Naive thymus-derived CD4-positive, alpha-beta T cell (primary cell): ENCODE measurements at places on chromosomes 2 and 18.
A peak's percentile ranks its signal among the peaks of the same experiment; 100 is the strongest.

GRCh38 chr2:55112229-55113031 lies 62.2 kb upstream of the RTN4 start:
- DNase-seq: no peak

- no peak for DNase-seq
Measured at GRCh38 chr18:79939096-79939495, 12.4 kb downstream of the SLC66A2 start.

GRCh38 chr18:7417727-7418126 lies 149.4 kb upstream of the PTPRM start:
- no peak for DNase-seq

DNA sequence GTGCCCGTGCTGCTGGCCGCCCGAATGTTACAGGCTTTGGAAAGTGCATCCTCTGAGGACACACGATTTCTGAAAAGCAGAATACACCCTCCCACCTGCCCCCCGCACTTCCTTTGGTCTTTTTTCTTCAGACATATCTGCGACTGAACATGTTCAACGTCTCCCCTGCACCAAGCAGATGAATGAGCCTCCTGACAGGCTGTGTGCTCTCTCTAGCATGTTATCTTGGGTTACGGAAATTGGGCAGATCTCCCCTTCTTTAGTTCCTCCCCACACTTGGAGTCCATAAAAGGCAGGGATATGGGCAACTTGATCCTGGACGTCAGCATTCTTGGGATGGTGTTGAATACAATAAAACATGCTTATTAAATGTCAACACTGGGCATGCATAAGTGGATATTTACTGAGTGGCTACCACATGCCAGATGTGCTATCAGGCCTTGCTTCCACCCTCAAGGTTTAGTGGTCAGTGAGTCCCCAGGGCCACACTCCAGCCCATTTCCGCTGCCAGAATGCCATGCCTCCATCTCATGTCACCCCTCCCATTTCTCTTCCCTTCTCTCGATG lies 130.4 kb downstream of the TRIM43 start:
- DNase-seq: no peak

- no peak for DNase-seq
Measured at GRCh38 chr2:217451666-217452065, 551.1 kb downstream of the TNS1 start.

DNA sequence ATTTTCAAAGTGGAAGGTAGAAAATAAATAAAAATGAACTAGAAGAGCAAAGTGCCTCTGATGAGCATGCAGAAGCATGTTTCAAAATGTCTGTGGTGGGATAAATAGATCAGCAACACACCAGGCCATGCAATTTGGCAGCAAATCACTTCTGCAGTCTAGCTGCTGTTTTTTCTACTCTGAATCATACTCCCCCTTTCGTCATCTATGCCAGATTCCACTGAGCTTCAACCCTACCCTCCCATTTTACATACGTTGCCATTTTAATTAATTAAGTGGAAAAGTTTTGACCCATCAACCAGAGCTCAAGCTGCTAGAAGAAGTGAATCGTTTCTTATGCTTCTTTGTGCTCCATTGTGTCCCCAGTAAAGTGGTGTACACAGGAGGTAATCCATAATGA lies 79.3 kb downstream of the NRXN1 start:
- no peak for DNase-seq

- DNase-seq: peak; percentile 67
Measured at GRCh38 chr2:85707304-85707703, 13.1 kb downstream of the GNLY start.

DNA sequence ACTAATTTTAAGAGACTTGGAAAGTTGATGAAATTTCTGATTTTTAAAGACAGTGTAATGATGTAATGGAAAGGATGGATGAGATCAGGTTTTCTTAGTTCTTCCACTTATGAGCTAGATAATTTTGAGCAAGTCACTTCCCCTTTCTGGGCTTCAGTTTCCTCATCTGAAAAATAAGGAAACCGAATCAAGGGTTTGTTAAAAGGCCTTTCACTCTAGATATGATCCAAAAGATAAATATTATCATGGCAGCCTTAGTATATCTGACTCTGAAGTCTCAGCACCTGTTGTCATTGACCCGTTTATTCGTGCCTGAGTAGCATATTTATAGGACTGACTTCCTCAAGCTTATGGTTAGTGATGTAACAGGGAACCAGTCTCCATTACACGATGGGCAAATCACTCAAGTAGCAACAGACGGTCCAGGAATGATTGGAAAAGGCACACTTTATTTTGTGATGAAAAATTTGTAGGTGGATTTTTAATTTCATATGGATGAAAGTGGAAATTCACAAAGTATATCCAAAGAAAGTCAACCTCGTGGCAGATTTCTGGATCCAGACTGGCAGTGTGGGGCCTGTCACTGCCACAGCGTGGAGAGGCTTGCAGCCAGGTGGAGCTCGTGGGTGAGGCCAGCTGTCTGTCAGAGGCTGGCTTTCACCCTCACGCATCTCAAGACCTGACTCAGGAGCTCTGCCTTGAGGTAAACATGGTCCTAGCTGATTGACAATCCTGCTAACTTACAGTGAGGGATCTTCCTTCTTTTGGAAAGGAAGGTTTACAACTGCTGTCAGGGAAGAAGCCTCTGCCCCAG lies 137.9 kb upstream of the CXCR4 start:
- DNase-seq: no peak

DNA sequence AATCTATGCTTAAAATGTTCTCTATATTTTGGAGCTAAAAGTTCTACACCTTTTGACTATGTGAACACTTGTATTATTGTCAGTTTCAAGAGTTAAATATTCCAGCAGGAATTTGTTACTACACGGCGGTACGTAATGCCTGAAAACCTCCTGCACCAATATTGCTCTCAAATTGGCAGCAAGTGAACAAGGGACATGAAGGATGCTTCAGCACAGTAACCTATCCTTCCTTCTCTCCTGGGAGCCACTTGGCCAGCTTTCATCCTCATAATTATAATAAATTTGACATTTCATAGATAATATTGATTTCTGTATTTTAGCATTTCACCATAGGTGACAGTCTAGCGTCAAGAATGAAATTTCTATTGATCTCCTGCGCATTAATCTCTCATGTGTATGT lies 197.6 kb downstream of the NR4A2 start:
- no peak for DNase-seq

GRCh38 chr2:27373567-27373966 lies 3.2 kb downstream of the SNX17 start:
- no peak for DNase-seq
